SHP77 (cell line): ENCODE measurements at places on chromosomes 1 and 21.

GRCh38 chr1:177274687-177275211 is 104.0 kb downstream of the BRINP2 start:
- no peak for DNase-seq

- no peak for DNase-seq
These were observed 33.7 kb upstream of the LRP8 start for GRCh38 chr1:53361541-53361961.

GRCh38 chr1:7555391-7556185 is 215.5 kb upstream of the VAMP3 start:
- DNase-seq = no peak

DNA sequence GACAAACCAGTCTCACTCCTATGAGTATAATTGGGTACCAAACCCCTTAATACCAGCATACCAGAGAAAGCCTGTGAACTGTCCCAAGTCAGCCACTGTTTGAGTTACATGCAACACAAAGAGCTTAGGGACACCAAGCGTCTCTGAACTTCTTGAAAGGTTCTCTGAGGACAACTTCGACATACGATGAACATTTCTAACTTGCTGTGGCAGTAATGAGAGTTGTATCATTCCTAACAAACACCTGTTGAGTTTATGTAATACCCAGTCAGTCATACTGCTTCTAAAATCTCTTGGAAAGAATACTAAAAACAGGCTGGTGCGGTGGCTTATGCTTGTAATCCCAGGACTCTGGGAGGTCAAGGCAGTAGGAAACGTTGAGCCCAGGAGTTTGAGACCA is 18.4 kb downstream of the CCT8 start:
- DNase-seq = no peak

- DNase-seq = no peak
These were observed 5.2 kb upstream of the SMIM12 start for GRCh38 chr1:34864759-34865158.

- peak; percentile 70 for DNase-seq
These were observed 25.0 kb downstream of the KANK4 start for GRCh38 chr1:62294261-62294660.

GRCh38 chr1:175514387-175514953 is 228.9 kb downstream of the TNR start:
- DNase-seq = no peak

GRCh38 chr1:175826705-175827104 is 83.3 kb upstream of the TNR start:
- no peak for DNase-seq

DNA sequence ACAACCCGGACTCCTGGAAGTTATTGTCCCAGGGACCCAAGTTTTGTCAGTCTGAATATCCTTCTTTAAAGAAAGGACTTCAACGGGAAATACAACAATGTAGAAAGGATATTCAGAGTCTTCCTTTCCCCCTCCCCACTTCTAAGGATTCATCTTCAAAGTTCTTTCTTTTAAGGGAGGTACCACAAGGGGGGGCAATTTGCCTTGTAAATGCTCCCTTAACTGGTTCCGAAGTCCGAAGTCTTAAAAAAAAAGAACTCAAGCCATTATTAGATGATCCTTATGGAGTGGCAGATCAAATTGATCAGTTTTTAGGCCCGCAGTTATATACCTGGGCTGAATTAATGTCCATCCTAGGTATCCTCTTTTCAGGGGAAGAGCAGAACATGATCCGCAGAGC is 47.0 kb downstream of the SERINC2 start:
- DNase-seq = no peak

- DNase-seq = no peak
These were observed 714.9 kb upstream of the CXADR start for GRCh38 chr21:16797966-16798365.

DNA sequence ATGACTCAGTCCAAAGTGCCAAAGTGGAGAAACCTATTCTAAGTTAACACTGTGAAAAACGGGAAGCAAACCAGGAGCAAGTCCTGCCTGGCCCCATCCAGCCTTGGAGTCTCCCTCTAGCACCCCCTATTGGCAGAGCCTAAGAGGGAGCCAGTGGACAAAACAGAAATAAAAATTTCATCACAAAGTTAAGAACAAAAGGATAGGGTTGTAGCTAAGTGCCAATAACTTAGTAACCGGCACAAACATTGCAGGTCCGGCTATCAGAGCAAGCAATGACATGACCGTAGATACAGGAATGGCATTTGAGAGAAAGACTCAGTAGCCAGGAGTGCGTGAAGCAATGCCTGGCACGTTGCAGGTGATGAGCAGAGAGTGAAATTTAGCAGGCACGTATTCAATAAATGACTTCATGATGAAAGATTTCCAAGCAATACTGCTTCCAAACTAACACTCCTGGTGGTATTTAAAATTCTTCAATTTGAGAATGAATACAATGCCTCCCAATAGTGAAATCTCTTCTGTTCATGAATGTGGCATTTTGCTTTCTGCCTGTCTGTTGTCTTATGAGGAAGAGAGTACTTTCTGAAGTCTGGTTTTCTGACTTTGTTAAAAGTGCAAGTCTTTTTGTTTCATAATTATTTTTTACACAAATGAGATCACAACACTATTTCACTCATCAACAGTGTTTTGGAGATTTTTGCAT is 391.0 kb downstream of the OMA1 start:
- DNase-seq = peak; percentile 35

DNA sequence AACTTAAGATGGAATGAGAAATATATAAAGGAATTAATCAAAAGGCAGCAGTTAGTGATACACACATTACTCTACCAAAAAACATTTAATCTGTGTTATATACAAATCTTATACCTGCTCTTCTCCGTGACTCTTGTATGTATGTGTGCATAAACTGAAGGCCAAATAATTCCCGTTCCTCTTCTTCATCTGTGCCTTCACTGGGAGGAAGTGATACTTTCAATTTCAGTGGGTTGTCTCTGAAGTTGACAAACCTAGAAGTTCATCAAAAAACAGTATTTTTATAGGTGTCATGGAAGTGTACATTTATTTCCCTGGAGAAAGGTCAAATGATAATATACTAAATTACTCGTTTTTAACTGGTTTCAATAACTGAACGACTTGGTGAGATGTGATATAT is 19.3 kb downstream of the TRMT13 start:
- DNase-seq = no peak

GRCh38 chr1:161954050-161954449 is 69.6 kb downstream of the OLFML2B start:
- no peak for DNase-seq

DNA sequence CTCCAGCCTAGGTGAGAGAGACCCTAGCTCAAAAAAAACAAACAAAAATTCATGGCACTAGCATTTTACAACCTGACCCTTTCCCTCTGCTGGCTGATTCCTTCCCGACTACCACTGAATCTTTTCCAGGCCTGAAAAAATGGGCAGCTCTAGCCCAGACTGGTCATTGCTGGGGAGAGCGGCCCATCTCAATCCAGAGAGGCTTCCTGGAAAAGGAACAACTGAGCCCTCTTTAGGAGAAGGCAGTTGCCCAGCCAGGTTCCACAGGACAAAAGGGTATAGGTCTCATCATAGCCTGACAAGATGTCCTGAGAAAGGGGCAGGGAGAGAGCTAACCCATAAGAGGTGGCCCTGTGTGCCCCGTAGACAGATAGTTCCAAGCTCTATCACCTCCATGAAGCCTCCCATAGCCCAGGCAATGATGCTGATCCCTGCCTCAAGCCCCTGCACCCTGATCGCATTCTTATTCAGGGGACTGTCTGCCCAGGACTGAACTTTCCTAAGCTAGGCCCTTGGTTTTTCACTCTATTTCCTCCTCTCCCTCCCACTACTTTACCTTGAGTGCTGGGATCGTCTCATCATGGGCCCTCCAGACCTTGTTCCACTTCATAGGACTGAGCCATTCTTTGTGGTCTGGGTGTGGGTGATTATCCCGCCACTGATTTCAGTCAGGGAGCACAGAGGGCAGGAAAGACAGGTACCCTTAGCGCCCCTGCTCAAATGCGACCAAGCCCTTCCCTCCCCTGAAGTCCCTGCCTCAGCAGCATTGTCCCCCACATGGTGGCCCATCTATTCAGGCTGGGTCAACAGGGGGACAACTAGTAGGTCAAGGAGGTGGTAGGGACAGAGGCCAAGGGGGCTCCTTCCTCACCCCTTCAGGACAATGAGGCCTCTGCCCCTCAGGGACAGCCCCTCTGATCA is 18.2 kb downstream of the RHBG start:
- no peak for DNase-seq

GRCh38 chr1:28232558-28233263 is at the start of gene DNAJC8:
DNAJC8 (minus strand) TSS chr1:28233029; CDS start chr1:28232998, 31 bp downstream.
- DNase-seq = peak; percentile 90

DNA sequence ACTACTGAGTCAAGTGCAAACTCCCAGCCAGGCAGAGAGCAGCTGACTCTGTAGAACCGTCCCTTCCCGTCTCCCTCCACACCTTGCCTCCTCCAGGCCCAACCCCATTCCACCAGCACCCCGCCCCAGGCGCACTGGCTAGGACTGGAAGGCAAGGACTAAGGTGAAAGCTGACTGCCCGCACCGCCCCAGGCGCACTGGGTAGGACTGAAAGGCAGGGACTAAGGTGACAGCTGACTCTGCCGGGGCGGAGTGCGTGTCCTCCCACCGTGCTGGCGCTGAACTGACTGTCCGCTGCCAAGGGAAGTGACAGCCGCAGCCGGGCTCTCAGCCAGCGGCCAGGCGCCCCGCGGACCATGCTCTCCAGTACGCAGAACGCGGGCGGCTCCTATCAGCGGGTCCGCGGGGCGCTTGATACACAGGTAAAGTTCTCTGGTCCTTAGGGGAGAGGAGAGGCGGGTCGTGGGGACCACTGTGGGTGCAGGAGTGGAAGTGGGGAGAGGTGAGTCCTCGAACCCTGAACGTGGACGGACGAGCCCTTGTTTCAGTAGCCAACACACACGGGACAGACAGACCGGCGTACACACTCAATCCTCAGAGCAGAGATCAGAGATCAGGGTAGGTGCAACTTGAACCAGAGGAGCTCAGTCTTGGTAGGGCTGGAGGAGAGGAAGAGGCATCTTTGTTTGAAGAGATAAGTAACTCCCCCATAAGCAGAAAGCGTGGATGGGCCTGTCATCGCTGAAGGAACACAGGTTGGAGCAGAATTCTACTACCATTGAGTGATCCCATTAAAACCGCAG is 58.0 kb downstream of the RBM11 start:
- no peak for DNase-seq

GRCh38 chr1:203225071-203225470 is 4.4 kb downstream of the CHIT1 start:
- DNase-seq = no peak

DNA sequence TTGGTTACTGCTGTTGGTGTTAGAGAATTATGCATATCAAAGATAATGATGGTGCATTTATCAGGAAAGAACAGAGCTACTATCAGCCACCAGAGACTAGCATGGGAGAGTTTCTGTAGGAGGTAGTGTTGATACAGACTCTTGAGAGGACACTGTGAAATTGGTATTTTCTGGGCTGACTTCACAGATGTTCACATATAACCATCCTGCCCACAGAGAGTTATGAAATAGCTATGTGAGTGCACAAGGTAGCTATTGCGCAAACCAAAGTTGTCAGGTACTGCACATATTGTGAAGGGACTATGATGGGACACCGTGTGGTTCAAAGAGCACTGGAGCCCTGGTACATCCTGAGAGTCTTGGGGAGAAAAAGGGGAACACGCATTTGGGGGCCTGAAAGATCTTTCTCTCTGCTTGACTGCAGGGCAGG is 1.4 kb upstream of the TLCD4 start:
- DNase-seq = no peak

GRCh38 chr1:97094247-97094972 is 372.8 kb downstream of the PTBP2 start:
- no peak for DNase-seq

DNA sequence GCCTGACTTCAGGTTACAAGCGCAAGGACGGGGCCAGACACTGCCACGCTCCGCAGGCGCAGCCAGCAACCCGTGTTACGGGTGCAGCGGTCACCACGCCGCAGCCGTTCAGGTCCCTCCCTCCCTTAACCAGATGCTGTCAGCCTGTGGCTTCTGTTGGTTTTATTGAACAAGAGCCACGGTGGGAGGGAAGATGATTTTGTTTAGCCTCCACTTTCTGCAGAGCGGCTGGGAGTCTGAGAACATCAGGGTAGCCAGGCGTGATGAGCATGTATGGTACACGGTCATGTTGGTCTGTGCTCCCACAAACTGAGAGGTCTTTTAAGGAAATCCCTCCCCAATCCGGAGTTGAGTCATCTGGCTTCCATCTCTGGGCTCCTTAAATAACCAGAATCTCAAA is 18.5 kb upstream of the ADARB1 start:
- DNase-seq = no peak

DNA sequence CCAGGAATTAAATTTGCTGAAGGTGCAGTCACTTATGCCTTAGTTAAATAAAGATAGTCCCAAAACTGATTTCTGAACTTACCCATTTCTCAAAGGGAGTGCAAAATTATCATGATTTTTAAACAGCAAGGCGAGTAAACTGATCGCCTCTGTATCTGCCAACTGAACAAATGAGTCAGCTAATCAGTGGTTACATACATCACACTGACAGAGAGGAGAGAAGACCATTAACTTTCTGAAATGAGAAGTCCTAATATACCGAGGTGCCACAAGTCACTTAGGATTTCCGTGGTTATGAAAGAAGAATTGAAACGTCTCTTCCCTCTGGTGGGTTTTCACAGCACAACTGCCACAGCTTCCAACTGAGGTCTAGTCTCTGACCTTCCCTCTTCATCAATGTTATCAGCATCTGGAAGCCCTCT is 400.7 kb downstream of the SMYD3 start:
- DNase-seq = no peak

DNA sequence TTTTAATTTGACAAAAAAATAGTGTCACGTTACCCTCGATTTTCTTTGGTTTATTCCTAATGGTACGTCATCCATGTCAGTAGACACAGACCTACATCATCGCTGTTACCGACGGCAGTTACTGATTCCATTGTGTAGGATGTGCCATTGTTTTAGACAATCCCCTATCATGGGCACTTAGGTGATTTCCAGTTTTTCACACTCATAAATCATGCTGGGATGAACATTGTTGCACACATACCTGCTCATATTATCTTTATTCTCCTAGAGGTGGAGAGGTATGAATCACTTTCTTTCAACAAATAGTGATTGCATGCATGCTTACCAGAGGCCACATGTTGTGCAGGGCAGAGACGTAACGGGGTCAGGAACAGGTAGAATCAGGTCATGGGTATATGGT is 79.7 kb upstream of the EFHD2 start:
- DNase-seq = no peak

- no peak for DNase-seq
These were observed 371.2 kb downstream of the PTBP2 start for GRCh38 chr1:97092824-97093223.
